Activated T-helper 2 cell treated with anti-CD3 and anti-CD28 coated beads, Interferon-gamma antibody, Interleukin-2, Interleukin-4, amounts not matched to agents 10 μg/mL and 5 μg/mL and 100 μg/mL, durations not matched to agents 14 hours and 24 hours and 36 hours (primary cell): ENCODE measurements at places on chromosomes 7 and 10.

GRCh38 chr10:21196822-21197395 lies 299.8 kb upstream of the NEBL start:
- DNase-seq, result no peak

DNA sequence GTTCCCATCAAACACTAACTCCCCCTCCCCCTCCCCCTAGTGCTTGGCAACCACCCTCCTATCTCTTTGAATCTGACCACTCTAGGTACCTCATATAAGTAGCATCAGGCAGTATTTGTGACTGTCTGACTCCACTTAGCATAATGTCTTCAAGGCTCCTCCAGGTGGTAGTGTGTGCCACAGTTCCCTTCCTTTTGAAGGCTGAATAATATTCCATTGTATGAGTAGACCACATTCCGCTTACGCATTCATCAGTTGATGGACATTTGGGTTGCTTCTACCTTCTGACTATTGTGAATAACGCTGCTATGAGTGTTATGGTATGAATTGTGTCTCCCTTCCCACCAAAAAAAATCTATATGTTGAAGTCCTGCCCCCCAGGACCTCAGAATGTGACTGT lies 89.6 kb downstream of the PRKAG2 start:
- DNase-seq, result no peak

GRCh38 chr7:140214075-140214684 lies 37.4 kb upstream of the KDM7A start:
- no peak for DNase-seq

GRCh38 chr7:15330943-15331342 lies 230.9 kb downstream of the AGMO start:
- no peak for DNase-seq

DNA sequence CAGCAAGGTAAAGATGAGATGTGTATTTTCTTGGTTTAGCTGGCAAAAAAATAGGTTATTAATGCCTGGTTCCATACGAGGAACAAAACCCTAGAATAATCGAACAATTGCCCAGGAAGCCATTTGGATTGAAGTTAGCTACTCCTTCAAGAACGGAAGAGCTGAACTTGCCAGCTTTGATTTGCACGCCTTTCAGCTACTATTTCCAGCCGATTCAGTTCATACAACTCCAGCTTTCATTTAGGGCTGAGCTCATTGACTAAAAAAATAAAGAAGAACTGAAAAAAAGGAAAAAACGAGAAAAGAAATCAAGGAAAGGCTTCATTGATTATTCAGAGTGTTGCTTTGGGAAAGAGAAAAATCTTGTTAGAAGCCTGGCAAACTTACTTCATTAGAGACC lies 60.4 kb downstream of the PTN start:
- no peak for DNase-seq

- DNase-seq, result no peak
Measured at GRCh38 chr7:131244259-131244852, 83.3 kb upstream of the MKLN1 start.

DNA sequence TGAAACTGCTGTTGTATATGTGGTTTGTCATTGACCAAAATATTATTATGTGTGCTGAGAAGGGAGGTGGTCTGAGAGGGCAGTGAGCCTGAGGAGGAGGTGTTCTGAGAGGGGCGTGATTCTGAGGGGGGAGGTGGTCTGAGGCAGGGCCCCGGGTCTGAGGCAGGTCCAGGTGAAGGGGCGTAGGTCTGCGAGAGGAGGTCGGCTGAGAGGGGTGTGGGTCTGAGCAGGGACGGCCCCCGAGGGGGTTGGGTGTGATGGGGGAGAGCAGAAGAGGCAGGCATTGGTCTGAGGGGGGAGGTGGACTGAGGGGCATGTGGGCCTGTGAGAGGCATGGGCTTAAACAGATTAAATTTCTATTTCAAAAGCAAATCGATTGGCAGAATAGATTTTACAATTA lies 32.4 kb downstream of the AKR1C4 start:
- no peak for DNase-seq

GRCh38 chr10:12489806-12490205 lies 140.5 kb downstream of the CAMK1D start:
- DNase-seq, result no peak

DNA sequence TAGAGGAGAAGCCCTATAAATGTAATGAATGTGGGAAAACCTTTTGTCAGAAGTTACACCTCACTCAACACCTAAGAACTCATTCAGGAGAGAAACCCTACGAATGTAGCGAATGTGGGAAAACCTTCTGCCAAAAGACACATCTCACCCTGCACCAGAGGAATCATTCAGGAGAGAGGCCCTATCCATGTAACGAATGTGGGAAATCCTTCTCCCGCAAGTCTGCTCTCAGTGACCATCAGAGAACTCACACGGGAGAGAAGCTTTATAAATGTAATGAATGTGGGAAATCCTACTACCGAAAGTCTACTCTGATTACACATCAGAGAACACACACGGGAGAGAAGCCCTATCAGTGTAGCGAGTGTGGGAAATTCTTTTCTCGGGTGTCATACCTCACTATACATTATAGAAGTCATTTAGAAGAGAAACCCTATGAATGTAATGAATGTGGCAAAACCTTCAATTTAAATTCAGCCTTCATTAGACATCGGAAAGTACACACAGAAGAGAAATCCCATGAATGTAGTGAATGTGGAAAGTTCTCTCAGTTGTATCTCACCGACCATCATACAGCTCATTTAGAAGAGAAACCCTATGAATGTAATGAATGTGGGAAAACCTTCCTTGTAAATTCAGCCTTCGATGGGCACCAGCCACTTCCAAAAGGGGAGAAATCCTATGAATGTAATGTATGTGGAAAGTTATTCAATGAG lies 18.9 kb downstream of the RBAK start:
- no peak for DNase-seq

DNA sequence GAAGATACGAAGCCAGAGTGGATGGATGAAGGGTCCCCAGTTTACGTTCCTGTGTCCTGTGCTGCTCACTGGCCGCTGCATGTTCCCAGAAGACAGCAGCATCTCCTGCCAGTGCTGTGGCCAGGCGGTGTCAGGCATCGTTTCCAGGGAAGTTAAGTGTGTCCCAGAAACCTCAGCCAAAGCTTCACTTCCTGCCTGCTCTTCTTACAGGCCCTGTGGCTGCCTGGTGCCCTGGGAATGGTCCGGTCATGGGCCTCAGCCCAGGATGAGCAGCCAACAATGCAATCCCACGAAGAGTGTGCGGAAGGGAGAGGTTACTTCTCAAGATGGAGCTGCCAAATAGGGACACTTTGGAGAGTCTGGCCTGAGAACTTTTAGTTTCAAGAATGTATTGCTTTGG lies 99.7 kb upstream of the TARP start:
- no peak for DNase-seq

- DNase-seq, result no peak
Measured at GRCh38 chr10:11849277-11849676, 26.1 kb downstream of the PROSER2 start.

GRCh38 chr10:13528875-13529713 lies at the start of gene BEND7:
BEND7 (minus strand) TSS chr10:13529014; CDS start chr10:13528533, 481 bp downstream.
- no peak for DNase-seq

- peak; percentile 22 for DNase-seq
Measured at GRCh38 chr10:114492351-114493037, 88.2 kb upstream of the AFAP1L2 start.

- no peak for DNase-seq
Measured at GRCh38 chr7:76368190-76368589, 9.4 kb upstream of the YWHAG start.

DNA sequence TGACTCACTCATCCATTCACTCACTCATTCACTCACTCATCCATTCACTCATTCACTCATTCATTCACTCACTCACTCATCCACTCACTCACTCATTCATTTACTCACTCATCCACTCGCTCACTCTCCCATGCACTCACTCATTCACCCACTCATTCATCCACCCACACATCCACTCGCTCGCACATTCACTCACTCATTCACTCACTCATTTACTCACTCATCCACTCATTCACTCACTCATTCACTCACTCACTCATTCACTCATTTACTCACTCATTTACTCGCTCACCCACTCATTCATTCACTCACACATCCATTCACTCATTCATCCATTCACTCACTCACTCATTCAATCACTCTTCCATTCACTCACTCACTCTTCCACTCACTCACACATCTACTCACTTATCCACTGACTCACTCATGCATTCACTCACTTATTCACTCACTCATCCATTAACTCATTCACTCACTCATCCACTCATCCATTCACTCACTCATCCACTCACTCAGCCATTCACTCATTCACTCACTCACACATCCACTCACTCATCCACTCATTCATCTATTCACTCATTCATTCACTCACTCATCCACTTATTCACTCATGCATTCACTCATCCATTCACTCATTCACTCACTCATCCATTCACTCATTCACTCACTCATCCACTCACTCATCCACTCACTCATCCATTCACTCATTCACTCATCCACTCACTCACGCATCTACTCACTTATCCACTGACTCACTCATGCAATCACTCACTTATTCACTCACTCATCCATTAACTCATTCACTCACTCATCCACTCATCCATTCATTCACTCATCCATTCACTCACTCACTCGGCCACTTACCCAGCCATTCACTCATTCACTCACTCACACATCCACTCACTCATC lies 74.0 kb downstream of the CARD11 start:
- no peak for DNase-seq

DNA sequence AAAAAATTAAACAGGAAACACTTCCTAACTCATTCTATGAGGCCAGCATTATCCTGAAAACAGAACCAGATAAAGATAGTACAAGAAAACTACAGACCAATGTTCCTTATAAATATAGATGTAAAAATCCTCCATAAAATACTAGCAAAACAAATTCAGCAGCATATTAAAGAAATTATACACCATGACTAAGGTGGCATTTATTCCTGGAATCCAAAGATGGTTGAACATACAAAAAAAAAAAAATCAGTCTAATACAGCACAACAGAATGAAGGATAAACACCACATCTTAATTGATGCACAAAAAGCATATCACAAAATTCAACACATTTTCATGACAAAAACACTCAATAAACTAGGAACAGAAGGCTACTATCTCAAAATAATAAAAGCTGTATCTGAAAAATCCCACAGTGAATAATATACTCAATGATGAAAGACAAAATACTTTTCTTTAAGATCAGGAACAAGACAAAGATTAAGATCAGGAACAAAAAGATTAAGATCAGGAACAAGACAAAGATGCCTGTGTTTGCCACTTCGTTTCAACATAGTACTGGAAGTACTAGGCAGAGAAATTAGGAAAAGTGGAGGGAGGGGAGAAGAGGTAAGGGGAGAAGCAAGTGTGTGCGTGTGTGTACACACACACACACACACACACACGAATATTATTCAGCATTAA lies 95.6 kb downstream of the SNX13 start:
- no peak for DNase-seq

- no peak for DNase-seq
Measured at GRCh38 chr7:101239951-101240220, 2.3 kb upstream of the CLDN15 start.

- no peak for DNase-seq
Measured at GRCh38 chr10:129305046-129305445, 162.0 kb upstream of the MGMT start.
